NCI-H187 treated with DMSO at 0.1 percent for 48 hours (cell line): ENCODE measurements at places on chromosomes 7 and 10.

DNA sequence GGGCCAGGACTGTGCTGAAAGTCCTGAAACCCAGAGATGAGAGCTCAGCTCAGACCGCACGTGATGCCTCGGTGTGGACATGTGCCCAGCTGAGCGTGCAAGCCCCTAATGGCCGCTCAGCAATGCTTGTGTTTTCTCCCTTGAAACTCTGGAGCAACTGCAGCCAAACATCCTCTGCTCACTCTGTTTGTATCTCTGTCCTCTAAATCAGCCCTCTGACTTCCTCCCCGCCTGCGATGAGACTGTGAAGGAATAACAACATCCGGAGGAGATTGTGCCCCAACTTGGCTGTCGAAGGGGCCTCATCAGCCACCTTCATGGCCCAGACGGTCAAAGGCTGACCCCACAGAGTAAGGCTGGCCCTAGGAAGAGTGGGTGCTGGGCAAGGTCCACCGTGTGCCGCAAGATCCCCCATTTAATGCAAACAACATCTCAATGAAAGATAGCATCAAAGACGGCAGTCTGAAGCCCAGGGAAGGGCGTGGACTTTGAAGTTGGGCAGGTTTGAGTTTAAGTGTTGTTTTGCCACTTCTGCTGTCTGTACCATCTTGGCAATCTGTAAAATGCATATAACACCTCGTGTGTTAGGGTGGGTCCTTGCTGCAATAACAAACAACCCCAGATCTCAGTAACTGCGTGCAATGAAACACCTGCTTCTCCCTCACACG, 39.9 kb downstream of the CALML3 start:
- DNase-seq: no peak

DNA sequence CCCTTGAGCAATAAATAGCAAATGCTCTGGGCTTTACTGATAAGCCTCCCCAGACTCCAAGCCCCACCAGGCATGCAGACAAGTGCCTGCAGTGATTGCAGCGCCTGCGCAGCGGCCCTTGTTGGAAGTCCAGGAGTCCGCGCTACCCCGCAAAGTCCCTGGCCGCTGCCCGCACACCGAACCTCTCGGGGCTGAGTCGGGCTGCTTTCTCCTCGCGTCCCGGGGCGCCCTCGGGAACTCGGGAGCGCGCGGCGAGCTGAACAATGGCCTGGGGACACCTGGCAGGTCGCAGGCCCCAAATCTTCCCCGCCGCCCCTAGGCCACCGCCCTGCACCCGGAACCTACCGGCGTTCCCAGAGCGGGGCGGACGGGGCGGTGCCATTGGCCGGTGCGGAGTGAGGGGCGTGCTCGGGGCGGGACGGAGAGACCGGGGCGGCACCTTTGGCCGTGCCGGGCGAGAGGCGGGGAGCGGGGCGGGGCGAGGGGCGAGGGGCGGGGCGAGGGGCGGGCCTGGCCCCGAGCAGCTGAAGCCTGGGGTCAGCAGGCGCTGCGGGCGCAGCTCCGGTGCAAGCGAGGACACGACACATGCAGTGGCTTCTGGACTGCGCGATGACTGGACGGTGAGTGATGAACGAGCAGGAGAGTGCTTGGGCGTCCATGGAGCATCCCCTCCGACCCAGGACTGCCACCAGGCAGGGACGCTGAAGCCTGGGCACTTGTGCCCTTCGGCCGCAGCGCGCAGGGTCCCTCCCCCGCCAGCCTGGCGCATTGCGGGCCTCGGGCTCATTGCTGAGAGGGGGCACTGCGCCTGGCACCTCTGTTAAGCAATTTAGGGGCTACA, at the start of gene RASSF4:
RASSF4 (plus strand) TSS at position 556 of the 841 bp plus-strand sequence. CDS start 10,401 bp downstream, outside the sequence.
- no peak for DNase-seq

DNA sequence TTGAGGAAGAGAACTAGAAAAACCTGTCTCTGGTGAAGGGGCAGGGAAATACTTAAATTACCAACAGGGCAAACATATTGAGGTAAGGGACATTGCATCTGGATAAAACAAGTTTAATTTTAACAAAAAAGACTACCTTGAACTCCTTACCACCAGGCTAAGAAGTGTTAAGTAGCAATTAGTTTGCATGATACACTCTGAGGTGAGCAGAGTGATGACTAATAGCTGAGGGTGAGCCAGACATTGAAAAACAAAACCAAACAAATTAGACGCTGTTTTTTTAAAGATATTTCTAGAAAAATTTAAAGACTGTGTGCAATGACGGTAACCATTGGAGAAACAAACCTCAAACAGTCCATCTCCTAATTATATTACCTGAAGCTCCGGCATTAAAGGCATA, 105.9 kb downstream of the ANKRD7 start:
- no peak for DNase-seq

GRCh38 chr7:107396081-107396480, 73.8 kb upstream of the GPR22 start:
- DNase-seq: no peak

GRCh38 chr10:97548828-97549455, 23.6 kb upstream of the ANKRD2 start:
- DNase-seq: no peak

DNA sequence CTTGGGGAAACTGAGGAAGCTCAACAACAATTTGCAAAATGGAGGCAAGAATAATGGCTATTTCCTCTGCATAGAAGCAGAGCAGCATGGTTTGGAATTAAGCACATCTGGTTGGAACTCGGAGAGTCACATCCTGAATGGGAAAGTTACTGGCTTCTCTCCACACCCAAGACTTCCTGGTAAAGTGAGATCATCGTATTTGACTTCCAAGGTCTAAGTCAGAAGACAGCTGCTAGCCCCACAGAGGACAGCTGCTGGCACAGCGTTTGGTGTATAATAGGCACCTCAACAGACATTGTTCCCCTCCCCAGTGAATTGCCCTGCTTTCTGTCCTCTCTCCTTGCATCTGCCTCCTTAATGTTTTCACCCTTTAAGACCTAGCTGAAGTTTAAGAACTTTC, 37.0 kb upstream of the NRF1 start:
- DNase-seq: no peak

GRCh38 chr7:107563081-107563774, 492 bp downstream of the COG5 start:
- DNase-seq: no peak
